Tibial nerve (tissue), 4 donors: ENCODE measurements at places on chromosomes 7 and 10. TPM values are rescaled to one million over a fixed set of nuclear protein-coding genes. Genes with fewer than 3 reads are reported as not detected.

DNA sequence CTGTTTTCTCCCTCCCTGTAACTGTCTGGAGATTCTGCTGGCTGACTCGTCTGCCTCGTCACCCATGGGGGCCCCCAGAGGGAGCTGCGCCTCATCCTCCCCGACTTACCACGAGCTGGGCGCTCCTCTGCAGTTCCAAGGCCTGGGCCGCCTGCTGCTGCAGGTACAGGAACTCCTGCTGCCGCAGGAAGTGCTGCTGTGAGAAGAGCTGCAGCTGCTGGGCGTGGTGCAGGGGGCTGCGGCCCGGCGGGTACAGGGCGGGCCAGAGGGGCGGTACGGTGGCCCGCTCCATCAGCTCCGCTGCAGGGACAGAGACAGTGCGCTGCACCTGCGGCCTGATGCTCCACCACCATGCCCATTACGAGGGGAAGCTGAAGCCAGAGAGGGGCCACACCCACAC lies 47.7 kb downstream of the TNRC18 start:
- no peak overlapping the region for H3K4me3 ChIP-seq
- H3K27ac ChIP-seq: no peak overlapping the region
- H3K27me3 ChIP-seq: no peaks in the 10 kb centered on the region
- no peaks in the 10 kb centered on the region for H3K4me1 ChIP-seq

GRCh38 chr10:116708877-116709276 lies 33.5 kb downstream of the HSPA12A start:
- H3K36me3 ChIP-seq: peaks cover 11% of the 10 kb centered on the region
- no peak overlapping the region for H3K4me3 ChIP-seq
- peaks cover 5% of the 10 kb centered on the region for H3K4me1 ChIP-seq
- no peak for DNase-seq

- no peak for DNase-seq
- H3K4me3 ChIP-seq: no peak overlapping the region
- no peak overlapping the region for H3K27ac ChIP-seq
- H3K4me1 ChIP-seq: peaks cover 7% of the 10 kb centered on the region
Observed at GRCh38 chr10:5949009-5949759, 28.2 kb downstream of the IL15RA start.

- no peak for DNase-seq
- H3K27me3 ChIP-seq: no peaks in the 10 kb centered on the region
- no peaks in the 10 kb centered on the region for H3K4me1 ChIP-seq
- H3K36me3 ChIP-seq: no peaks in the 10 kb centered on the region
- H3K27ac ChIP-seq: no peak overlapping the region
- no peak overlapping the region for H3K4me3 ChIP-seq
Observed at GRCh38 chr10:28266449-28267224, 36.2 kb downstream of the MPP7 start.

The FXYD4 gene
- total RNA-seq: not detected
